ENCODE measurements at places on chromosomes 11 and 22.

DNA sequence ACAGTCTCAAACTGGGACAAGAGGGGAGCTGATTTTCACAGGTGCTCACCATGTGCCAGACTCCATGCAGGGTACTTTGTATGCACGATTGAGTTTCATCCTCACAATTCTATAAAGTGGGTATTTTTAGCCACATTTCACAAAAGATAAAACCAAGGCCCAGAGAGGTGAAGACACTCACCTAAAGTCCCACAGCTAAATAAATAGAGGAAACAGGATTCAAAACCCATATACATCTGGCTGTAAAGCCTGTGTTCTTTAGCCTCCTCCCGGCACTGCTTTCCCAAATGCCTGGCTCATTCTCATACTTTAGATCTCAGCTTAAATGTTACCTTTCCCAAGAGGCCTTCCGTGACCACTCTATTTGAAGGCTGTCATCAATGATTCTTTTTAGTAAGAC, 13.2 kb upstream of the KCTD14 start:
- no peak for DNase-seq

DNA sequence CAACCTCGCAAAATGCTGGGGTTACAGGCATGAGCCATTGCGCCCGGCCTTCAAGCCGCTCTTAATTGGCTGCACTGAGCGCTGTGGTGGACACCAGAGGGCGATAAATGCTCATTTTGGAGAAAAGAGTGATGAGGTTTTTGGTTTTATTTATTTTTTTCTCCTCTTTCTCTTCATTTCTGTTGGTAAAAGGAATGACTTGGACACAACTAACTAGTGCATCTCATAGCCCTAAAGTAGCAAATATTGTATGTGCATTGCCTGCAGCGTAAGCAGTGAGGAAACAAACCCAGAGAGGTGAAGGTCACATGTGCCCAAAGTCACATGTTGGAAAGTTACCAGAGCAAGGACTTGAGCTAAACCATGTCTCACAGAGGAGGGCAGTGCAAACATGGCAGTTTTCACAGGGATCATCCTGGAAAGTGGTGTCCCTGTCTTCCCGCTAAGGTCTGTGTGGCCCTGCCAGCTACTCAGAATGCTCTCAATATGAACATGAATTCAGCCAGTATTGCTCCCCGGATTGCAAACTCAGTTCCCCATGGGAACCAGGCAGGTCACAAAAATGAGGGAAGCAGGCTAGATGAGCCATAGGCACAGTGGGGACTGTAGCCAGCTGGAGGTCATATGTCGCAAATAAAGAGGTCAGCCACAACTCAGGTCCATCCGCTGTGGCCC, 8.6 kb upstream of the CD82 start:
- peak; percentile 54 for DNase-seq

- DNase-seq: no peak
Measured at GRCh38 chr11:115660030-115660805, 156.0 kb upstream of the CADM1 start.

GRCh38 chr11:44564670-44565210, 723 bp upstream of the CD82 start:
- DNase-seq: no peak

DNA sequence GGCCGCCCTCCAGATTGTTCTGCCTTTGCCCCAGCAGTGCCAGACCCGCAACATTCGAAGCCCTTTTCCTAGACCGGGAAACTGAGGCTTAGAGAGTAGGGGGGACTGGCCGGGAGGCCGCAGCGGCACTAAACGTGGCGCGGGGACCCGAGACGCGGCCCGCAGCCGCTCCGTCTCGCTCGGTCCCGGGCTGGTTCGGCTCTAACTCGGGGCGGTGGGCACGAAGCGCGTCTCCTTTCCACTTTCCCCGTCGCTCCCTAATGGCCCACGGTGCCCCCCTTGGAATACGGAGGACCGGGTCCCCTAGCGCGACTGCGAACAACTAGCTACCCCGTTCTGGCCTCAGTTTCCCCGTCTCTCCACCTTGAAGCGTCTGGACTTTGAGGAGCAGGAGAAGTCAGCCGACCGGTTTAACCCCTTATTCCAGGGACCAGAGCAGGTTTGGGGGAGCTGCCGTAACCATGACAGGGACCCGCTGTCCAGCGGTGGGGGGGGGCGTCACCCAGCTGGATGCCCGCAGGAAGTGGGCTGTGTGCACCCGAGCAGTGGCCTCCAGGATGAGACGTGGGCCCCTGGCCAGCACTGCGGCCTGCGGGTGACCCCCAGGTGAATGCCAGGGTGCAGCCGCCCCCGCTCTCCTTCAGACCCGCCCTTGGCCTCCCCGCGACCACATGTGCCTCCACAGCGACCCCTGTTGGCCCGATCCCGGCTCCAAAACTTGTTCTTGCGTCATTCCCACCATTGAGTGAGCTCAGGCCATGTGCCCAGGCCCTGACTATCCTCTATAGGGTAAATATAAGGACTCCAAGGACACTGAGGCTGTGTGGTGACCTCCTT, 1.1 kb downstream of the CDC42EP1 start:
- peak; percentile 54 for DNase-seq

All from effector memory CD4-positive, alpha-beta T cell (primary cell).